ENCODE measurements at places on chromosomes 4 and X. TPM values are rescaled to one million over a fixed set of nuclear protein-coding genes. Genes with fewer than 3 reads are reported as not detected.

The SHROOM2 gene
- 11.9 TPM for total RNA-seq

The S100G gene
- total RNA-seq, result not detected

The VSIG1 gene
- total RNA-seq, result 0.35 TPM

The HMGN5 gene
- 0.29 TPM for total RNA-seq

The ARHGEF6 gene
- 12.1 TPM for total RNA-seq

The NALF2 gene
- total RNA-seq, result not detected

The AVPR2 gene
- not detected for total RNA-seq

The ELOVL6 gene
- total RNA-seq, result 37.5 TPM

The NPY1R gene
- total RNA-seq, result not detected

The SSX2B gene
- total RNA-seq, result not detected

The BTK gene
- not detected for total RNA-seq

The PAGE5 gene
- total RNA-seq, result not detected

The ZDHHC15 gene
- total RNA-seq, result not detected

The SLC25A53 gene
- total RNA-seq, result 1.7 TPM

The ADRA2C gene
- 71.2 TPM for total RNA-seq

The SPP1 gene
- 1.8 TPM for total RNA-seq
